ENCODE measurements at places on chromosomes 3 and 15.

- no peak for DNase-seq
Measured at GRCh38 chr3:94272016-94272415, 209.2 kb downstream of the NSUN3 start.

DNA sequence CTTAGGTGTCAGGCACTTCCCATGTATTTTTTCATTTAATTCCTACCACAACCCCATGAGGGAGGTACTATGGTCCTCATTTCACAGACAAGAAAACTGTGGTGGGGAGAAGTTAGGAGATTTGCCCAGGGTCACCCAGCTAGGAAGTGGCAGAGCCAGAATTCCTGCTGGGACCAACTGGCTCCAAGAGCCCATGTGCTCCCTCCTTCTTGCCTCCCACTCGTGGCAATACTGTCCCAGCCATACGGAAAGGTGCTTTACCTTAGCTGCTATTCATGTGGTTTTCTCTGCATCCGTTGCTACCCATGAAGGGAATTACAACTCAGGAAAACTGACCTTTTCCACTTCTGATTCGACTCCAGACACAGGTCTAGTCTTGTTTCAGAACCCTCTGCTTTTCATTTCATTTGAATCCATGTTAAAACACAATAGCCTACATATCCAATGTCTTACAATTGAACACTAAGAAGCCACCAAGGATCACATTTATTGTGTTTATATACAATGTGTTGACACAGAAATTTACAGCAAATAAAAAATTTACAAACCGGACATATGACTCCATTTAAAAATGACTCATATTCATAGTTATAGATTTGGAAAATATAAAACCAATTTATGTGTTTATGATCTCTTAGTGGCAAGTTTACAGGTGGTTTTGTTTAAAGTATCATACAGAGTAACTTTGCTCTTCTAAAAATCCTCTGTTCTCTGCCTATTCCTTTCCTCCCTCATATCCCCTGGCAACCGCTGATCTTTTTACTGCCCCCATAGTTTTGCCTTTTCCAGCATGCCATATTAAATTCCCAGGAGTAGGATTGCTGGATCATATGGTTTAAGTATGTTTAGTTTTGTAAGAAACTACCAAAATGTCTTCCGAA is 58.8 kb downstream of the BTD start:
- no peak for DNase-seq

GRCh38 chr3:120838441-120839091 is 69.4 kb upstream of the STXBP5L start:
- no peak for DNase-seq

- no peak for DNase-seq
Measured at GRCh38 chr3:172844428-172844827, 93.9 kb downstream of the ECT2 start.

GRCh38 chr3:31440878-31441277 is 91.8 kb upstream of the STT3B start:
- no peak for DNase-seq

DNA sequence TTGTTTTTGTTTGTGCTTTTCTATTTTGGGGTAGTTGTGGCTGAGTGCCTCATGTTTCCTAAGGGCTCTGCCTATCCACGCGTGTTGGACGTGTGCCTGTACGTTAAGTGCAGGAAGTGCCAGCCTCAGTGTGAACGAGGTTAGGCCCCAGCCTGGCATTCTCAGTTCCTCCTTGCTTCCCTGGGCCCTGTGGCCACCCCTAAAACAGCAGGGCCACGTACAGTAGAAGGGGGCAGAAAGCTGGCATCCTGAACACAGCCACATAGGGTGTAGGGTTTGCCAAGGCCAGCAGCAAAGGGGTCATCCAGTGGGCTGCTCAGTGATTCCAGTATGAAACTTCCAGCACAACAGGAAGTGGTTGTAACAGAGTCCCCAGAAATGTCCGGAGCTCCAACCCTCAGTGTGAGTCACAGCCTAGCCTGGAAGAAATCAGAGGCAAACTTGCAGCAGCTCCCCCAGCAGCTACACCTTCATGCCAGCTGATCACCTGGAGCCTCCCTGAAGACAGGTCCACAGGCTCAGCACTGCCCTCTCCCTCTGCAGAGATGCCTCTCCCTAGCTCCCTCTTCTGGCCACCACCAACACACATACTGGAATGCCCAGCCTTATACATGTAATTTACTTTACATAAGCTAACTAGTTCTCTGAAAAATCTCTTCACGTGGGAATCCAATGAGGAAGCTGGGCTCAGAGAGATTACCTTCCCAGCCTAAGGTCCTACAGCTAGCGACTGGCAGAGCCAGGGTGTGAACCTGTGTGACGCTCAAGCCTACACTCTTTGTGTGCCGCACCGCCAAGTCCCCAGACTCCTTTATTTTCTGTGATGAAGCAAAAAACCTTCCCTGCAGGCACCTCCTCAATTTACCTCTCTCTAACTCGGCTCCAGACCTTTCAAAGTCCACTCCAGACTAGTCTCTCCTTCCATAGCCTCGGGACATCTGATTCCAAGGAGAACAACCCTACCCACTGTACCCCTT is 26.6 kb downstream of the ILDR1 start:
- DNase-seq: no peak
